ENCODE measurements at places on chromosomes 13 and 19.

DNA sequence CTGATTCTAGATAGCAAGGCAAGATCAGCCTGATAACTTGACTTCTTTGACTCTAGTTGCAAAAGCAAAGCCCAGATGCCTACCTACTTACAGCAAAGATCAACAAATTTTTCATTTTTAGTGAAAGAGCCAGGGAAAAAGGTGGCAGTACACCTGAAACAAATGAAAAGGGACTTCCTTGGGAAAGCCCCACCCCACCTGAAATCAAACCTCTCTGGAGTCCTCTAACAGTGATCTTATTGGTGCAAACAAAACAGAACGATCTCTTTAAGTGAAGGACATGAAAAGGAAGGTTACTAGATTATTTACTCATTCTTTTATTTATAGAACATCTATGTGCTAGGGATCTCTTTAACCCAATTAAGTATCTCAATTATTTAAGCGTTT lies 507 bp upstream of the LCP1 start:
- no peak for DNase-seq

GRCh38 chr13:44685641-44686040 lies 109.5 kb upstream of the TSC22D1 start:
- DNase-seq, result no peak

DNA sequence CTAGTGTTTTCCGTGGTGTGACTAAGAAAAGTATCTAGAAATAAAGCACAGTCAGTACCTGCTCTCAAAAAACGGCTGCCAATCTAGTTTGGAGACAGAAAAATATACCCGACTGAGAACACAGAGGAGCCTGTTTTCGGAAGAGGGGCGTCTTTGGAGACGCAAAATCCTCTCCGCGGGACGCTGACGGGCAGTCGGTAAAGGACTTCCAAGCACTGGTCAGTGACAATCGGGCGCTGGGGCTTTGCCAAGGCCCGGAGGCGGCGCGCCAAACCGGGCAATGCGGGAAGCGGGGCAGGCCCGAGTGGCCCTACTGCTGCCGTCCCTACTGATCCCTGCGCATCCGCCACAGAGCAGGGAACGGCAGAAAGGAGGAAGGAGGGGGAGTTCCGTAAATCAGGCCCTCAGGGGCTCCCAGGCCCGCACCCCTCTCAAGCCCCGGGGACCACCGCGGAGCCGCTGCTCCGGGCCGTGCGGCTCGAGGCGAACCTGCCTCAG lies 588 bp upstream of the DPY19L3 start:
- no peak for DNase-seq

GRCh38 chr13:46949211-46949610 lies 52.4 kb upstream of the HTR2A start:
- no peak for DNase-seq

DNA sequence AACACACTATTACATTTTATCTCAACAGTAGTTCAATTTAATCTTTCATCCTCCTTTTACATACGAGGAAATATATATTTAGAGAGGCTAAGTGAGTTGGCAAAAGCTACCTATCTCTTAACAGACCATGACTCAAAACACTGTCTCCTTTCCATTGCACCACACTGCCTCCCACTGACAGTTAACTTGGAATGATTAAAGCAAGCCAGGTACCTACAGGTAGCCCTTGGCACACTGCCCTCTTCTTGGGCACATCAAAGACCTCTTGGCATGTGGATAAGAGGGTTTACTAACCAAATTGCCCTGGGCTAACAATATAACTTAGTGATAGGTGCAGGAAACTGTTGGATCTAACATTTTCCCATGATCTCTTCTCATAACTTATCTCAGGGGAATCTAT lies 1.8 kb downstream of the ABHD13 start:
- peak; percentile 40 for DNase-seq

- no peak for DNase-seq
Measured at GRCh38 chr19:33468361-33469170, 53.0 kb downstream of the PEPD start.

DNA sequence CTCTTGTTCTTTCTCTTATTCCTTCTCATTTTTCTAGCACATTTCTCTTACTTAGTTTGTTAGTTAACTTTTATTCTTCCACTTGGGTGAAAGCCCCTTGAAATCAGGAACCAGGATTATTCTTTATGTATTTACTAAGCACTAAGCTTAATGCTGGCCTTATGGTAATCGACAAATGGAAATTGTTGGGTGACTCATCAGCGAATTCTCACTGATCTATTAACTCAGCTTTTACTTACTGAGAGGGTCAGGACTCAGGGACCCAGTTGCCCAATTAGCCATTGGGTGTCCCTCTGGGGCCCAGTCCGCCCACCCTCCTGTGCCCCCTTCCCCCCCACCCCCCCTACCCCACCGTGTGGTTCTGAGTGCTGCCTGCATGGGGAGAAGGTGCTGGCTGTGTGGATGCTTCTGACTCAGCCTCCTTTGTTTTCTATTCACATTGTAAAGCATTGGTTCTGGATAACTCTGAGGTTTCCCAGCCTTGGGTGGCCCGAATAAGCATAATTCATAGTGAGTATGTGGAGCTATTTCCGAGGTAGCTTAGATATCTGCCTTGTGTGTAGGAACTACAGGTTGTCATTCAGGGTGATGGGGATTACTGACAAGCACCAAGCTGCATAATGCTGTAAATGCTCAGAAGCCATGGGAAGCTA lies 240.9 kb downstream of the FGF9 start:
- DNase-seq, result no peak

GRCh38 chr13:98214707-98215106 lies 37.6 kb upstream of the RNF113B start:
- DNase-seq, result no peak

DNA sequence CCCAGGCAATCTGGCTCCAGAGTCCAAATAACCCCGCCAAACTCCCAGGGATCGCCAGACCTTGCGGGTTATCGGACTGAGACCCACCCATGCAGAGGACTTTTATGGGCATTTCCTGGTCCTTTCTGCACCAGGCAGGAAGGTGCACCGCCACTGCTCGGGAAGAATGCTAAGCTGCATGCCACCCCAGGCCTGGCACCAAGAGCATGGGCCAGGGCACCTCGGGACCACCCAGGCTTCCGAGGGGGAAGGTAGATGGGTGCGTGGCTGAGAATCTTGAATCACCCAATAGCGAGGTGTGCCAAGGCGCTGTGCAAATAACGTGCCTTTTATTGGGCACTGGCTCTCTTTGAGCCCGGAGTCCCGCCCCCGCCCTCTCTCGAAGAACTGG lies 422 bp upstream of the ZNF575 start:
- peak; percentile 45 for DNase-seq

DNA sequence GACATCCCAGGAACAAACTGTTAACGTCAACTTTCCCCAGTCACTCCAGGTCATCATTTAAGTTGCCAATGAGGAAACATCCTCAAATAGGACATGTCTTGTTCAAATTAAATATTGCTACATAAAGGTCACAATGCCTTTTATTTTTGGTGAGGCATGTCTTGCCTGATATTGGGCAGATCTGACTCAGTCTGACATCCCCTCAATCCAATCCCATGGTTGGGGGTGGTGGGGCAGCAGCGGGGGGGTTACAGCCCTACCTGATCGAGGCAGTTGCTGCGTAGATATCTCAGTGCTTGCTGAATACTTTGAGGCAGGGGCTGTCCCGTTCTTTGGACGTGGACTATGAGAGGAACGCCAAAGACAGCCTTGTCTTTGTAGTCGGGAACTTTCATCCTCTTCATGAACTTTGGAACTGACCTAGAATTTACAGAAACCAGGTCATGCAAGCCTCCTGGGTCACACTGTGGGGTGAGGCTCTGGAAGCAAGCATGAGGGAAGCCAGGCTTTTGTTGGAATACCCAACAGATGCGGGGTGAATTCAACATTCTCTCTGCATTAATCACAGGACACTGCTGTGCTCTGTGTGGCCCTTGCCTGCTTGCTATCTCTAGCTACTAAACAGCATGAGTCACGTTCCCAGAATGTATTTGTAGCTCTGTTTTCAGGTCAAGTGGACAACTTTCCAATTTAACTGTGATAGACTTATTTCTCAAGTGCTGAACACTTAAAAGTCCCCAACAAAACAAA lies 109.8 kb downstream of the KL start:
- no peak for DNase-seq

DNA sequence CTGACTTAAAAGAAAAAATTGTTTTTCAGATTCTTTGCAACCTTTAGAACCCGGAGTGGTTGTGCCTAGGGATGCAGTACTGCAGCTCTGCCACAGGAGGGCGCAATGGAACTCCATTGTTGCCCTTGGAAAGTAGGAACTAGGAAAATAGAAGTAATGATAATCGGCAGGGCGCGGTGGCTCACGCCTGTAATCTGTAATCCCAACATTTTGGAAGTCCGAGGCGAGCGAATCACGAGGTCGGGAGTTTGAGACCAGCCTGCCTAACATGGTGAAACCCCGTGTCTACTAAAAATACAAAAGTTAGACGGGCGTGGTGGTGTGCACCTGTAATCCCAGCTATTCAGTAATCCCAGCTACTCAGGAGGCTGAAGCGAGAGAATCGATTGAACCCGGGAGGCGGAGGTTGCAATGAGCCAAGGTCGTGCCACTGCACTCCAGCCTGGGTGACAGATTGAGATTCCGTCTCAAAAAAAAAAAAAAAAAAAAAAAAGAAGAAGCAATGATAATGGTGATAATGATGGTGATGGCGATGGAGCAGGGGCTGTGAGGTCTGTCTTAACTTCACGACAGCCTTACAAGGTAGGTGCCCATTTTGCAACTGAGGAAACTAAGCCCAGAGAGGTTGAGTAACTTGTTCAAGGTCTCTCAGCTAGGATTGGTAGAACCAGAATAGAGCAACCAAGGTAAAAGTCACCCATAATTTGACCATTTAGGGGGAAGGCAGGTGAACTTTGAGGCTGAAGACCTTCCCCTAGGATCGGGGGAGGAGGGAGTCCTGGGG lies 5.5 kb upstream of the ADAMTS10 start:
- no peak for DNase-seq

DNA sequence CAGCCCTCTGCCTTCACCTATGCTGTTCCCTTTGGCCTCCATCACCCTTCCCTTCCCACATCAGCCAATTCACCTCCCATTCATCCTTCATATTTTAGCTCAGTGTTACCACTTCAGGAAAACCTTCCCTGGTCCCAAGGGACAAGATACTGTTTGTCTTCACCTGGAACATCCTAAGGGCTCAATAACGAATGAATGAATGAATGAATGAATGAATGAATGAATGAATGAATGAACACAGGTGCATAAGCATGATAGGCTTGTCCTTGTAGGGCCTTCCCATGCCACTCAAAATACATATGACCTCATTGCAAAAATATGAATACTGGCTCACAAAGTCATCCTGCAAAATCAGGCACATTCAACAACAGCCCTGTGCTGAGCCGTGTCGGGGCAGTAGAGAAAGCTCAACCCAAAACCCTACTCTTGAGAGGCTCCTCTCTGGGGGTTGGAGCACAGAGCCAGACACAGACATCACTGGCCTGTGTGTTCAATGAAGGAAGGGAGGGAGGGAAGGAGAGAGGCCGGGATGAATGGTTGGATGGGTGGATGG lies 33.7 kb upstream of the TPM4 start:
- DNase-seq, result no peak

DNA sequence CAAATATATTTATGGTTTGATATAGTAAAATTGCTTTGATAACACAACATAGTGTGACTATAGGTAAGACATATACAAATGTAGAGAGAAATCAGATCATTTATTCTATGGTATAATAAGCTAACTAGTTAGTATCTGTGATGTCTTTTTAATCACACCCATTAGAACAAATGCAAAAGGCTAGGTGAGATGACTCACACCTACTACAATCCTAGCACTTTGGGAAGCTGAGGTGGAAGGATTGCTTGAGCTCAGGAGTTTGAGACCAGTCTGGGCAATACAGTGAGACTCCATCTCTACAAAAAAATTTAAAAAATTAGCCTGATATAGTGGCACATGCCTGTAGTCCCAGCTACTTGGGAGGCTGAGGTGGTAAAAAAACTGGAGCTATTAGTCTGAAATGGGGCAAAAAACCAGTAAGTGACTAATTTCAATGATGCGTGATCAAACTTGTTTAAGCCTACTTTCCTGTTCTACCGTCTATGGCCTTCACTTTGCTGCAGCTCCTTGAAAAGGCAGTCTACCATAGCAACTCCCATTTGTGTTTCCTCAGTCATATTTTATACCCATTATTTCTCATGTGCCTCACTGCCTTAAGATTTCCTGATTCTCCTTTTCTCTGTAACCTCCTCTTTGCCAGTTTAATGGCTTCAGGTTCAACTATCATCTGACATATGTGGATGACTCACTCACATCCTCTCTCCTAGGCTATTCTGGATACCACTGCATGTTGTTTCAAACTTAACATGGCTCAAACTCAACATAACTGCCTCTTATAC lies 12.5 kb downstream of the ALG5 start:
- DNase-seq, result no peak

DNA sequence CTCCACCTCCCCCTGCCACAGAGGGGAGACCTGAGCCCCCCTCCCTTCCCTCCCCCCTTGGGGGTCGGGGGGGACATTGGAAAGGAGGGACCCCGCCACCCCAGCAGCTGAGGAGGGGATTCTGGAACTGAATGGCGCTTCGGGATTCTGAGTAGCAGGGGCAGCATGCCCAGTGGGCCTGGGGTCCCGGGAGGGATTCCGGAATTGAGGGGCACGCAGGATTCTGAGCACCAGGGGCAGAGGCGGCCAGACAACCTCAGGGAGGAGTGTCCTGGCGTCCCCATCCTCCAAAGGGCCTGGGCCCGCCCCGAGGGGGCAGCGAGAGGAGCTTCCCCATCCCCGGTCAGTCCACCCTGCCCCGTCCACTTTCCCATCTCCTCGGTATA lies 2.4 kb upstream of the APOE start:
- DNase-seq, result no peak

- DNase-seq, result no peak
Measured at GRCh38 chr13:59086147-59086546, 1077.6 kb downstream of the DIAPH3 start.

- no peak for DNase-seq
Measured at GRCh38 chr19:40646743-40647254, 43.7 kb downstream of the NUMBL start.

DNA sequence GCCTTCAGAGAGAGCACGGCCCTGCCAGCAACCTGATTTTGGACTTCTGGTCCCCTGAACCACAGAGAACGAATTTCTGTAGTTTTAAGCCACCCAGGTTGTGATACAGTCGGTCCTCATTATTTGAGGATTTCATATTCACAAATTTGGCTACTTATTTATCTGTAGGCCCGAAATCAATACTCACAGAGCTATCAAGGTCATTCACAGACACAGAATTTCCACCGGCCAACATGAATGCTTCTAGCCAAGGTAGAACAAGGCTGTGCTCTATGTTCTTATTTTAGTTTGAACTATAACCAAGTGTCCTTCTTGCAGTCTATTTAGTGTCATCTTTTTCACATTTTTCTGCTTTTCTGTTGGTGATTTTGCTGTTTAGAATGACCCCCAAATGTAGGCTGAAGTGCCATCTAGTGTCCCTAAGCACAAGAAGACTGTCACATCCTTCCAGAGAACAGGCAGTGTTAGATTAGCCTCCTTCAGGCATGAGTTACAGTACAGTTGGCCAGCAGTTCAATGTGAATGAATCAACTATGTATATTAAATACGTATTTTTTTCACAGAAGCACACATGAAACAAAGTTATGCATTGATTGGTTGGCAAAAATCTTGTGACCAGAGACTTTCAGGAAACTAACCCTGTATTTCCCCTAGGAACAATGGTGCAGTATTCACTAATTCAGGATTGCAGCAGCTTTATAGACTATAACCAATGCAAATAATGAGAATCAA lies 63.5 kb downstream of the C13orf42 start:
- DNase-seq, result no peak

All from NCI-H1436 (cell line).